H4 (cell line): ENCODE measurements at places on chromosomes 7 and 10. TPM values are rescaled to one million over a fixed set of nuclear protein-coding genes. Genes with fewer than 3 reads are reported as not detected.

UPK3B gene
- not detected in 2 replicates for total RNA-seq

DNA sequence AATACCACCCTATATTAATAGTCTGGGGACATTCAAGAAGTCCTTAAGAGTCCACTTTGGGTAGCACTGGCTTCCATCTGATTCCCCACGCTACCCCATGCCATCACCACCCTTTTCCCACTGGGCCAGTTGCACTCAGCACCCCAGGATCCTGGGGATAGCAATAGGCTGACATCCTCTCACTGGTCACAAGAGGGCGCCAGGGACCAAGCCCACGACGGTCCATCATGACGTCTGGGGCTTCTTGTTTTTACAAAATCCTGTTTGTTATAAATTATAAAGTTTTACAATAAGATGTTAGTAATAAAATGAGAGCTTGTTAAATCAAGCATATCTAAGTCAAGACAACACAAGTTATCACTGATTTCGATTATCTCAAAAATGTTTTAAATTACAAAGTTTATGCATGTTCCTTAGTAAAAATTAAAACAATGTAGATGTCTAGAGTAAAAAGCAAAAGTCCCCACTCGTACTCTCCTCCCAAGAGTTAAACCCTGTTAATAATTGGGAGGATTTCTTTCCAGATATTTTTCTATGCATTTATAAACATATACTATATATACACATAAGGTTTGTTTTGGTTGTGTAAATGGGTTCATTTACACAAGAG is 15.4 kb downstream of the GPNMB start:
- peak; percentile 85 for DNase-seq

VPS37D gene
- total RNA-seq, result 3.7 and 6.3 TPM in 2 replicates

GPRIN2 gene
- not detected in 2 replicates for total RNA-seq

TMEM72 gene
- total RNA-seq, result not detected in 2 replicates

- no peak for DNase-seq
Measured at GRCh38 chr10:35271086-35271858, 65.0 kb upstream of the CCNY start.

PON3 gene
- total RNA-seq, result not detected in 2 replicates

ZNF3 gene
- total RNA-seq, result 32.3 and 32.5 TPM in 2 replicates

DNA sequence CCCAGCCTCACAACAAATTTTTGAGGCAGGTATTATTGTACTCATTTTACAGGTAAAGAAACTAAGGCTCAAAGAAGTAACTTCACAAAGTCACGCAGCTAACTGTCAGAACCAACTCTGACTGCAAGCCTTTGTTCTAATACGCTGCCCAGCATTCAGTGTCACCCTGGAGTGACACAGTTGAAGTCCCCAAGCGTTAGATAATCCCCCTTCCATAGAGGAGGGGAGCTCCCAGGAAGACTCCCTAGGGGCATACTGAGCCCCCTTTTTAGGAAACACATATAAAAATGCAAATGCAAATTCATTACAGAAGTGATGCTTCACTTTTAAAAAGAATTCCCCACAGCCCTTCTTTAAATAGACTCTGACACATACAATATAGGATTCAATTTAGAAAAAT is 101.0 kb upstream of the MACROH2A2 start:
- DNase-seq, result no peak
